ENCODE measurements at places on chromosomes 7 and 10.

DNA sequence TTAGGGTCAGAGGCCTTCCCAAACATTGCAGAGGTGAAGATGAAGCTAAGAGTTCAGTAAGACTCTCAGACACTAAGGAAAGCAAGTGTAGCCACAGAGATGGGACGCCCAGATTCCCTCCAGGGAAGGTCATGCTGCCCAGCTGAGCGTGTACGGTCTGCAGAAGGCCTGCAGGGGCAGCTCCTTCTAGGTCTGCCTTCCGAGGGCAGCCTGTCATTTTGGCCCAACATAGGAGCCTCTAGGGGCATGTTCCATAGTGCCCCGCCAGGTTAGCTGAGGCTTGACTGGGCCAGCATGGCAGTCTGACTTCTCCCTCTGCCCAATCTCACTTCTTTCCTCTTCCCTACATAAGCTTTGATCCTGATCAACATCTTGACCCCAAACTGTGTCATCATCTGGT is 130.7 kb downstream of the PIP4K2A start:
- DNase-seq, result no peak

- no peak for DNase-seq
These were observed 32.3 kb downstream of the ST7 start for GRCh38 chr7:116985575-116985974.

DNA sequence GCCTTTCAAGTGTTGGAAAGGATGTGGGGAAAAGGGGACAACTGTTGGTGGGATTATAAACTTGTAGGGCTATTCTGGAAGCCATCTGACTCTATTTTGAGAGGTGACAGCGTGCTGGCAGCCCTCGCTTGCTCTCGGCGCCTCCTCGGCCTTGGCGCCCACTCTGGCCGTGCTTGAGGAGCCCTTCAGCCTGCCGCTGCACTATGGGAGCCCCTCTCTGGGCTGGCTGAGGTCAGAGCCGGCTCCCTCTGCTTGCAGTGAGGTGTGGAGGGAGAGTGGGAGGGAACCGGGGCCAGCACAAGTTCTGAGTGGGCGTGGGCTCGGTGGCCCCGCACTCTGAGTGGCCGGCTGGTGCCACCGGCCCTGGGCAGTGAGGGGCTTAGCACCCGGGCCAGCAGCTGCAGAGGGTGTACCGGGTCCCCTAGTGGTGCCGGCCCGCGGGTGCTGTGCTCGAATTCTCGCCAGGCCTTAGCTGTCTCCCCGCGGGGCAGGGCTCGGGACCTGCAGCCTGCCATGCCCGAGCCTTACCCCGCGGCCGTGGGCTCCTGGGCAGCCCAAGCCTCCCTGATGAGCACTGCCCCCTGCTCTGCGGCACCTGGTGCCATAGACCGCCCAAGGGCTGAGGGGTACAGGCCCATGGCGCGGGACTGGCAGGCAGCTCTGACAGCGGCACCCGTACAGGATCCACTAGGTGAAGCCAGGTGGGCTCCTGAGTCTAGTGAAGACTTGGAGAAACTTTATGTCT is 33.6 kb downstream of the PLAU start:
- DNase-seq, result no peak

GRCh38 chr7:136030867-136031318 is 53.7 kb upstream of the MTPN start:
- no peak for DNase-seq

- no peak for DNase-seq
These were observed 18.1 kb downstream of the MINDY4 start for GRCh38 chr7:30789334-30789711.

DNA sequence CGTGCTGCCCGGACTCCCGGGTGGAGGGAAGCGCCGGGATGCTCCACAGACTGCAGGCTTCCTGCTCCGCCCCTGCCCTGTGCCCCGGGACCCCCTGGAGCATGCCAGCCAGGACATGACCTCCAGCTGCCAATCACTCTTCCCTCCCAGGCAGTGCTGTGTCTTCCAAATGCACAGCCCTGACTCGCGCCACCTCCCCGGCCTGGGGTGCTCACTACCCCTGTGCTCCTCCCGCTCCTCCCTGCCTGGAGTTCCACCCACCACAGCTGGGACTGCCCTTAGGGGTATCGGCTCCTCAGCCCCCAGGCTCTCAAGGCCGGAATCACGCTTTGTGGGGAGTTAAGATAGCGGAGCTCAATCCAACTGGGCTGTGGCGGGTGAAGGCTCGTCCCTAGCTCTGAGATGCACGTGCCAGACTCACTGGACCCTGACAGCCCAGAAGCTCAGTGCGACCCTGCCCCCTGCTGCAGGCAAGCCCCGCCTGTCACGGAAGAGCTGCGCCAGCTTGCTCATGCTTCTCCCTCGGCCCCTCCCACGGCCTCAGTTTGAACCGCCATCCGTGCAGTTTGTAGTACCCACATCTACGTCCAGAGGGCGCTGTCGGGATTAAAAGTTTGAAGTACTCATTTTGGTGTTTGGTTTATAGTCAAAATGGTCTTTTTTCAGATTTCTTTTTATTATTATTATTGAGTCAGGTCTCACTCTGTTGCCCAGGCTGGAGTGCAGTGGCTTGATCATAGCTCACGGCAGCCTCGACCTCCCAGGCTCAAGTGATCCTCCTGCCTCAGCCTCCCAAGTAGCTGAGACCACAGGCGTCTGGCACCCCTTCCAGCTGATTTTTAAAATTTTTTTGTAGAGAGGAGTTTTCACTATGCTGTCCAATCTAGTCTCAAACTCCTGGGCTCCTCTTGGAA is 142.5 kb upstream of the TCERG1L start:
- peak; percentile 46 for DNase-seq

DNA sequence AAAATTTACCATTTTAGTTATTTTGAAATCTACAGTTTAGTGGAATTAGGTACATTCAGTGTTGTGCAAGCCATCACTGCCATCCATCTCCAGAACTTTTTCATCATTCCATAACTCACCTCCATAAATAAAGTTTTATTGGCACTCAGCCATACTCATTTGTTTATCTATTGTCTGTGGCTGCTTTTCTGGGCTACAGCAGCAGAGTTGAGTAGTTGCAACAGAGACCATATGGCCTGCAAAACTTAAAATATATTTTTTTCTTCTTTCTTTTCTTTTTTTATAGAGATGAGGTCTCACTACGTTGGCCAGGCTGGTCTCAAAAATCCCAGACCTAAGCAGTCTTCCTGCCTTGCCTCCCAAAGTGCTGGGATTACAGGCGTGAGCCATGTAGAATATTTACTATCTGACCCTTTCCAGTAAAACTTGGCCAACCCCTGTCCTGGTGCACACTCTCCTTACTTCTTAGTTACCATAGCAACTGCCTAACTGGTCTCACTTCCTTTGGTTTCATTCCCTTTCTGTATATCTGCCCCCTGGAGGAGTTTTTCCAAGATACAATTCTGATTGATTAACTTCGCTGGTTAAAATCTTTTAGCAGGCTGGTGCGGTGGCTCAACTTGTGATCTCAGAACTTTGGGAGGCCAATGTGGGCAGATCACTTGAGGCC is 133.2 kb downstream of the CUX1 start:
- DNase-seq, result no peak

DNA sequence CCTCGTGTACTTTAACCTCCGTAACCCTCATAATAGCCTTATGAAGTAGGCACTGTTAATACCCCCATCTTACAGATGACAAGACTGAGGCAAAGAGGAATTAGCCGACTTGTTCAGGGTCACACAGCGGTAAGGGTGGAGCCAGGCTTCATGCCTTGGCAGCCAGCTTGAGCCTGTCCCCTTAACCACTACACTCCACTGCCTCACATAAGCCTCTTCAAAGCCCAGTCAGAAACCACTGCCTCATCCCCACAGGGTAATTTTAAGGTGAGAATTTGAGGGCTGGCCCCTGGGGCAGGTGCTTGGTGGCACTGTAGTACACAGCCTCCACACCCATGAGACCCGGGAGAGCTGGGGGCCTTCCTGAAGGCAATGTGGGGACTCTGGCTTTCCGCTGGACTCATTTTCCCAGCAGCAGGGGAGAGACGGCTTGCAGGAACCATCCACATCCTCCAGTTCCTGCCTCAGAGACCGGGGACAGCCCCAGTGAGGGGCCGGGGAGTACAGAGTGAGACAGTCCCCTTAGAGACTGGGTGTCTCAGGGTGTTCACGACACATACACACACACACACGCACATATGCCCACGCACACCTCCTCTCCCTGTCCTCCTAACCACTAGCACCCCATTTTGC is 7.6 kb upstream of the C10orf105 start:
- peak; percentile 43 for DNase-seq

GRCh38 chr10:78547397-78547796 is 513.7 kb downstream of the RPS24 start:
- no peak for DNase-seq

DNA sequence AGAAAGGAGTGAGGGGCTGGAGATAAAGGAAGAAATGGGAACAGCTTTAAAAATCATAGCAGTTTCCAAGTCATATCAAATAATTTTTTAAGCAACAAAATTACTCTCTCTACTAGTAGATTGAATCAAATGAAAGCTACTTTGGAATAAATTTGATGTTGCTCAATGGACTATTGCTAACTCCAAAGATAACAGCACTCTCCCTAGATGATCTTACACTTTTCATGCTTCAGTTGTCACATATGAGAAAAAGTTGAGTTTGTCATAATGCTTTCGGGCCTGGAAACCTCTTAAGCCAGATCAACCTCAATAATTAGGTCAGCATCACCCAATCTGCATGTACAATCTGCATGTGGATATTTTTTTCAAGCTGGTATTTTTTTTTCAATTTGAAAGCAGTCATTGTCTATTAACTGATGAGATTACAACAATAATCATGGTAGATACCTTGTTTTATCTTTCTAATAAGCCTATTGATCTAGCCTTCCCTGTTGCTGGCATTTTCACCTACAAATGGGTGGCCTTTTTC is 31.3 kb downstream of the LIPJ start:
- no peak for DNase-seq

- DNase-seq, result no peak
These were observed 17.2 kb upstream of the FGFR2 start for GRCh38 chr10:121615435-121615793.

Measured in stimulated activated CD8-positive, alpha-beta memory T cell treated with anti-CD3 and anti-CD28 coated beads, Interleukin-4, amount 100 ng/mL, for 4 hours (primary cell).